ENCODE measurements at places on chromosomes 3 and 15. TPM values are rescaled to one million over a fixed set of nuclear protein-coding genes. Genes with fewer than 3 reads are reported as not detected.

Gene TMEM212
- total RNA-seq = not detected

DNA sequence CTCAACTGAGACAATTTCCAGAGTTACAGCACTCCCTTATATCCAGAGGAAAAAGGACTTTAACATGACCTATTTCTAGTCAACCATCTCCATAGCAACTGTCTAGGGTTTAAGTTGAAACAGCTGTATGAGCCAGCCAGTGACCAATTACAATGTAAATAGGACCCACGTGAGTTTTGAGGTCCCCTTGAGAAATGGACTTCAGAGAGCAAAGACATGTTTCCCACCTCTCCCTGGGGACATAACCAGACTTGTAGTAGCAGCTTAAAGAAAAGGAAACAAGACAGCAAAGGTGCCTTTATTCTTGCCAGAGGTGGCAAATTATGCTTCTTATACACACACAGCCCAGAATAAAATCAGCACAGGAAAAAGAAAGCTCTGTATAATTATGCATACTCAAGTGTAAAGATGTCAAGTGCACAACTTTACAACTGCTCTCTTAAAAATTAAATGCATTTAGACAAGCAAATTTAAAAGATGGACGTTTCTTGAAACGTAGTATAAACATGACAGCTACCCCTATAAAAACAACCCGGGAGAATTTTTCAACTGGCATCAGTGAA, 40.2 kb downstream of the SUMF1 start:
- DNase-seq = no peak

GRCh38 chr3:49722896-49723295, 855 bp downstream of the GMPPB start:
- DNase-seq = no peak

Gene BFSP2
- total RNA-seq = not detected

Gene SEMA4B
- 31.8 TPM for total RNA-seq

- DNase-seq = peak; percentile 36
These were observed 237.9 kb downstream of the ZMAT3 start for GRCh38 chr3:178833695-178834094.

DNA sequence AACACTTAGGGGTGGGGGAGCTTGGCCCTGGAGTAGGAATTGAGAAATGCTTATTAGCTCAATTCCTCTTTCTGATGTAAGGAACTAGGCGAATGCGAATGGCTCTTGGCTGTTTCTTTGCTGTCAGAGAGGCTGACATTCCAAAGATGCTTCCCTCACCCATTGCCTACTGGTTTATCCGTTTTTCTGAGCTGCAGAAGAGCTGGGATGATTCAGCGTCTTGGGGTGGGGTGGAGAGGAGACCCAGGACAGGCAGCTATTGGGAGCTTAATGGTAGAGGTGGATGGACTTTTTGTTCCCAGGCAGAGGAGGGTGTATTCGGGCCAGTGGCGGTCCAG, 9.8 kb downstream of the PLEKHO2 start:
- no peak for DNase-seq

Gene TMF1
- total RNA-seq = 18.8 TPM

Gene TEX264
- 13.2 TPM for total RNA-seq

Gene DZIP1L
- total RNA-seq = 3.3 TPM
